HepG2 (cell line): ENCODE measurements at places on chromosomes 6 and 20.
A peak's percentile ranks its signal among the peaks of the same experiment; 100 is the strongest.

DNA sequence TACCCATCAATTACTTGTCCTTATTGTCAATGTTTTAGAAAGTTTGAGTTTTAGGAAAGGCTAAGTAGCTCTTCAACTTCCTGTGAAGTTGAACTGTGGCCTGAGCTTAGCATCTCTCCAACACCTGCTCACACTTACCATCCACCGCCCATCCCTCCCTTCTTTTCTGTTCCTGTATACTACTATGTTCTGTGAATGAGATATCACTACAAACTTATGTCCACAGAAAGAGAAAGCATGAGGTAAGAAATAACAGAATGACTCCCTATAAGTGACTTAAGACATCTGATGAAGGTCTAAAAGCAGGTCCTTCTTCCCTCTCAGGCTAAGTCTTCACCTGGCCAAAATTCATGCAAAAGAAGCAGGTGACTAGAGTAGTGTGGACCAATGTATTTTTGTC lies 246.3 kb upstream of the PREP start:
- DNase-seq, result no peak

DNA sequence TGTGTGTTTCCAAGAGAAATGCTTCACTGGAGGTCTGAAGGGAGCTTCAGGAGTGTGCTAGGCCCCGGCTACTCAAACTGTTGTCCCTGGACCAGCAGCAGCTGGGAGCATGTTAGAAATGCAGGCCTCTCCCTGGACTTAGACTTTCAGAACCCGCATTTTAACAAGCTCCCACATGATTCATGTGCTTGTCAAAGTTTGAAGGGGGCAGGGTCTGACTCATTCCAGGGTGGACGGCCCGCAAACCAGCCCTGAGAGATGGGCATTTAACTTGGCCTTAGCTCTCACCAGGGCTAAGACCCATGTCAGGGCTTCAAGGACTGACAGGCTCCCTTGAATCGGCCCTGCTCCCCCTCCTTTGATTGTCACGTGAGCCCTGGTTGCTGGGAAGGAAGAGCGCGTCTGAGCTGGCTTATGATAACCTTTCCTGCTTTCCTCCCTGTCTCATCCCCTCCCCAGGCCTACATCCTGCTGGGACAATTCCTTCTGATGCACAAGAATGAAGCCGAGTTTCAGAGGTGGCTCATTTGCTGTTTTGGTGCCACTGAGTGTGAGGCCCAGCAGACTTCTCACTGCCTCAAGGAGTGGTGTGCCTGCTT lies 35.5 kb downstream of the BANF2 start:
- no peak for DNase-seq

DNA sequence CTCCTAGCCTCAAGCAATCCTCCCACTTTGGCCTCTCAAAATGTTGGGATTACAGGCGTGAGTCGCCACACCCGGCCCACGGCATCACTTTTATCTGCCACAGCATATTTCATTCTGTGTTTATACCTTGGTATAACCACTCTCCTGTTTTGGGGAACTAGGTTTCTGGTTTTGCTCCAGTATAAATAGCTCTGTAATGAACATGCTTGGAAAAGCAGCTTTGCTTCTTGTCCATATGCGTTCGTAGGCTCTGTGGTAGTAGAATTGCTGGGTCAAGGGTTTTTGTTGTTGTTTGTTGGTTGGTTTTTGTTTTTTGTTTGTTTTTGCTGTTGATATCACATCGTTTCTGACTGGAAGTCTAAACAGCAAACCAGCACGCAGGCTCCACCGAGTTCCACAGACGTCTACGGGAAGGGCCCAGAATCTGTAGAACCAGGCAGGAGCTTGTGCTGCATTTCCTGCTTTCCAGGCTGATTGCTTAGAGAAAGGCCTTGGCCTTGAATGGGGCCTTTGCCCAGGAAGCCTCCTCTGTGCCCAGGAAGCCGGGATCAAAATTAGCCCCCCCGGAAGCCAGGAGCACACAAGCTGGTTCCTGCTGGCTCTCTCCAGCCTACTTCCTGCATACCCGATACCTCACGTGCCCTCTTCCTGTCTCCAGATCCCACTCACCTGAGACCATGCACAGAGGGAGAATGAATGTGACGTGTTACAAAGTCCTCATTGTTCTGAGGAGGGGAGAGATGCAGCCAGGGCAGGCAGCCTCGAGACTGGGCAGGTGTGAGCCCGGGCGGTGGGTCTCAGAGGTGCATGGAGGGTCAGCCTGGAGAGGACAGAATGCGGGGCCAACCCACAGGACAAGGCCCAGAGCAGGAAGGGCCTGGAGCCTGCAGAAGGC lies 34.7 kb downstream of the AAR2 start:
- DNase-seq, result peak; percentile 83

DNA sequence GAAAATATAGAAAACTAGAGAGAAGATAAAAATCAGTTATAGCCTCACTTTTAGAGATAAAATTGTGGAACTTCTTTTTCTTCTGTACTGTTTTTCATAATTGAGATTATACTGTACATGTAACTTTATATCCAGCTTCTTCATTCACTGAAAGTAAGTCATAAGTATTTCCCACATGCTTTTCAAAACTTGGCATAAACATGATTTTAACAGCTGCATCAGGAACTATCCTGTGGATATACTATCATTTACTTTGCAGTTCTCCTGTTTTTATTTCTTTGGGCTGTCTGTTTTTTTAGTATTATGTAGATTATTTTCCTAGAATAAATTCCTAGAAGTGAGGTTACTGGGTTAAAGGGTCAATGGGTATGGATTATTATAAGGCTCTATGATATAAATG lies 14.8 kb downstream of the DSTN start:
- no peak for DNase-seq

- DNase-seq, result no peak
Measured at GRCh38 chr6:170403451-170403850, 96.9 kb downstream of the FAM120B start.

- DNase-seq, result no peak
Measured at GRCh38 chr6:126625019-126625418, 285.1 kb downstream of the CENPW start.

DNA sequence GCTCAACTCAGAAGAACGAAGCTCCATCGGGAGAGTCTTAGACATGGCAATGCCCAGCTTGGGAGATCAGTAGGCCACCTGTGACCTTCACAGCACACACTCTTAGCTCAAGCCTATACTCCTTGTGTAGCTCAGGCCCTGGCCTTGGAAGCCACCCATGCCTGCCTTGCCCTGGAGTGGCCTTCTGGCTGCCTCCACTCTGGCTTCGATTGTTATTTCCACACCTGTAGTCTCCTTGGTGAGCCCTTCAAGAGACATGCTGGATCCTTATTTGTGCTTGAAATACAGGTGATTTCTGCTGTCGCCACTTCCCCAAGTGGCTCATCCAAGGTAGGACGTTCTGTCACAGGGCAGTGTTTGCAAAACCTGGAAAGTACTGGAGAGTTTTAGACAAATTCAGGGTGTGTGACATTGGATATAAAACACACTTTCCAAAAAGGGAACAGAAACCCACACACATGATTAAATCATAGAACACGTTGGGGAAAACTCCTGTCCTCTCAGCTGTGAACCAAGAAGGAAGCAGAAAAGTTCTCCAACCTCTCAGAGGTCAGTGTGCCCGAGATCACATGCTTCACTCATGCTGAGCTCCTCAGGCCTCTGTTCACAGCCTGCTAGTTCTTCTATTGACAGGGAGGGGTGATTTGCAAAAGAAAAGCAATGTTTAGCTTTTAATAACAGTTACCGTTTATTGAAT lies 391.8 kb downstream of the CDC5L start:
- DNase-seq, result no peak

DNA sequence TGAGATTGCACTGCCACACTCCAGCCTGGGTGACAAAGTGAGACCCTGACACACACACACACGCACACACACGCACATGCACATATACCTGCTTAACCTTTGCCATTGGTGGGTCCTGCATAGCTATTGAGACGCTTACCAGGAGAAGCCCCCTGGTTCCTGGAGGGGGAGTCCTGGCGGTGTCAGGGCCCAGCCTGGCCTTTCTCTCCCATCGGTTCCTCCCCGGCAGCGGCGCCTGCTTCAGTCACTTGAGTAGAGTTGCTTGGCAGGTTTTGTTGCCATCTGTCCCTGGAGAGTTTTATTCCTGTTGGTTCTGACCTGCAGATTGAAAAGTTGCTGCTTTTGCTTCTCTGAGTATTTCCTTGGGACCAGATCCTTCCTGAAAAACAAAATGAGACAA lies 20.6 kb upstream of the FAM209A start:
- no peak for DNase-seq

- DNase-seq, result no peak
Measured at GRCh38 chr20:37523012-37523391, 2.0 kb downstream of the NNAT start.

GRCh38 chr6:26187981-26188635 lies 100.9 kb downstream of the HFE start:
- peak; percentile 76 for DNase-seq

DNA sequence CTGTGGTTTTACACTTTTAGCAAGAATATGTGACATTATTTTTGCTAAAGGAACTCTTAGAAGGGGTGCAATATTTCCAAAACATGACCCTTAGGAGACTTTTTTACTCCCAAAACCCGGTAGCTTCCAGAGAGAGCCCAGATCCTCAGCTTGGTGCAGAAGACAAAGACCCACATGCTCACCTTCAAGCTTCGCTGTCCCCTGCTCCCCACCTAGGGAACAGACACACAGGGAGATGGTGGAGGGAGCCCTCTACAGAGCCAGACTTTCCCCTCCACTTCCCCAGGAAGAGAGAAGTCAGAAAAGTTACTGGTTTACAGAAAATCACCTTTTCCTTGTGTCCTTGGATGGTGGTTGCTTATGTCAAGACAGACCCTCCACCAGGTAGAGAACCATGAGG lies 5.0 kb downstream of the CST4 start:
- no peak for DNase-seq
